Fibroblast of the aortic adventitia (primary cell): ENCODE measurements at places on chromosomes 11 and 22. TPM values are rescaled to one million over a fixed set of nuclear protein-coding genes. Genes with fewer than 3 reads are reported as not detected.
A peak's percentile ranks its signal among the peaks of the same experiment; 100 is the strongest.

- no peak for DNase-seq
Measured at GRCh38 chr11:68081691-68082090, 39.5 kb downstream of the CHKA start.

Gene WBP2NL
- 0.18 and 1.6 TPM in 2 replicates for total RNA-seq

Gene MPEG1
- not detected in 2 replicates for total RNA-seq

GRCh38 chr22:19991645-19992451 is 24.8 kb downstream of the ARVCF start:
- DNase-seq: no peak

- no peak for DNase-seq
Measured at GRCh38 chr11:71310184-71310583, 57.8 kb upstream of the SHANK2 start.

- DNase-seq: no peak
Measured at GRCh38 chr11:68684385-68685356, at the start of gene GAL. GAL (plus strand) TSS chr11:68684544; CDS start chr11:68684924, 380 bp downstream.

DNA sequence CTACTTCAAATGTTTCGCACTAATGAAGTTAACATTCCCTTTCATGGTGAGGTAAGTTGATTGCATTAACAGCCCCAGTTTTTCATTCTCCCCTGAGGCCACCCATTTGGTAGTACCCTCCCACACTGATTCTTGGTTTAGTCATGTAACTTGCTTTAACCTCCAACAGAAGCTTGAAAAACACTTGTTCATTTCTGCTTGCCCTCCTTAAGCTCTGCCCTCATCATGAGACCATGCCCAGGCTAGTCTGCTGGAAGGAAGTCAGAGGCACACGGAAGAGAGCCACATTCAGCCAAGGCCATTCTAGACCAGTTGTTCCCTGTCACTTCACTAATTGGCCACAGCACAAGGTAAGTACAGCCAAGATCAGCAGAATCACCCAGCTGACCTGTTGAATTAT is 50.7 kb upstream of the CD44 start:
- no peak for DNase-seq

Gene APOBEC3C
- 5.2 and 18.9 TPM in 2 replicates for total RNA-seq

- no peak for DNase-seq
Measured at GRCh38 chr22:45323695-45324094, 14.0 kb downstream of the FAM118A start.

GRCh38 chr22:28245579-28246224 is 326.6 kb upstream of the PITPNB start:
- no peak for DNase-seq

GRCh38 chr11:12086271-12087074 is 23.9 kb upstream of the MICAL2 start:
- peak; percentile 92 for DNase-seq

GRCh38 chr11:85922367-85922766 is 67.2 kb downstream of the CCDC83 start:
- DNase-seq: no peak

Gene ACTN3
- not detected in 2 replicates for total RNA-seq

DNA sequence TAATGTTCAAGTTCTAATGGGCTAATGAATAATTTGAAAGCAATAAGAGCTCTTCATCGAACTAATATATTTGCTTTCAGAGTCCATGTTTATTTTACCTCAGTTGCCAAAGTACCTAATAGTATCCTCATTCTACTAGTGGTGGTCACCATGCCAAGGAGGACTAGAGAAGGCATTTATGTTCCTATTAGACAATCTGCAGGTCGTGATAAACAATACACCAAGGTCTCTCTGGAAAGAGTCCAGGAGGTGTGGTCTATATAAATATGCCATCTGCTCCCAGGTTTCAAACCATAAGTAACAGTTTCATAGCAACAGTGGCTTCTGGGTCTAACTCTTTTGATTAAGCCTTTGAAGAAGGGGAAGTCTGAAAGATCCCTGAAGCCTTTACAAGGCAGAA is 42.9 kb downstream of the ARFGAP3 start:
- DNase-seq: peak; percentile 20

Gene RPUSD4
- total RNA-seq: 24.2 and 50.2 TPM in 2 replicates

- no peak for DNase-seq
Measured at GRCh38 chr11:113531575-113532451, 56.6 kb upstream of the DRD2 start.

Gene TUB
- 18.2 and 19.2 TPM in 2 replicates for total RNA-seq

DNA sequence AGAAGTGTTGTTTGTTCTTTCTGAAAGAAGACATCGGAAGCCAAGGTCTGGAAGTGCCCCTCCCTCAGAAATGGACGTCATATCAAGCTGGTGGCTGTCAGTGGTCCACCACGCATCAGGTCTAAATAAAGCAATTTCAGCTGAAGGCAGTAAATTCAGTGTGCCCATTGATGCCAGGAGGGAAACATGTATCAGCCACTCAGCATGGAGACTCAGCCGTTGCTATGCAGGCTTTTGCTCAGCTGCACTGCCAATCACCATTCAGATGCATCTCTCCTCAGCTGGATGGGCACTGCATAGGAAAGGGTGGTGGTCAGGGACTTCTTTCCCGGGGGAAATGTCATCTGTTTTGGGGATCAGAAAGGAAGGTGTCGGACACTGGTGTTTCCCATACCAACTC is 878.2 kb downstream of the NTM start:
- no peak for DNase-seq

DNA sequence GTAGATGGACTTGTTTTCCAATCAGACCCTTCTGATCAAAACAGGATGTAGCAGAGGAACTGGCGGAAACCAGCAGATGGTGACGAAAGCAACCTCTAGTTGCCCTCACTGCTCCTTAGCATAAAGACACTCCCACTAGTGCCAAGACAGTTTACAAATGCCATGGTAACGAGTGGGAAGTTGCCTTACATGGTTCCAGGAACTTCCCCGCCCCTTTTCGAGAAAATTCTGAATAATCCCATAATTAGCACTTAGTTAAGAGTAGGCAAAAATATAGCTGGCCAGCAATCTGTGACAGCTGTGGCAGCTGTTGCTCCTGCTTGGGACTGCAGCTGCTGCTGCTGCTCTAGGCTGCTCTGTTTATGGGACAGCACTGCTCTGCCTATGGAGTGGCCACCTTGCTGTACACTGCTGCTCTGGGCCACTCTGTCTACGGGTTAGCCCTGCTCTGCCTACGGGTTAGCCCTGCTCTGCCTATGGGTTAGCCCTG is 33.4 kb upstream of the SORL1 start:
- no peak for DNase-seq

GRCh38 chr11:65356394-65356972 is 1.9 kb downstream of the TIGD3 start:
- DNase-seq: no peak

DNA sequence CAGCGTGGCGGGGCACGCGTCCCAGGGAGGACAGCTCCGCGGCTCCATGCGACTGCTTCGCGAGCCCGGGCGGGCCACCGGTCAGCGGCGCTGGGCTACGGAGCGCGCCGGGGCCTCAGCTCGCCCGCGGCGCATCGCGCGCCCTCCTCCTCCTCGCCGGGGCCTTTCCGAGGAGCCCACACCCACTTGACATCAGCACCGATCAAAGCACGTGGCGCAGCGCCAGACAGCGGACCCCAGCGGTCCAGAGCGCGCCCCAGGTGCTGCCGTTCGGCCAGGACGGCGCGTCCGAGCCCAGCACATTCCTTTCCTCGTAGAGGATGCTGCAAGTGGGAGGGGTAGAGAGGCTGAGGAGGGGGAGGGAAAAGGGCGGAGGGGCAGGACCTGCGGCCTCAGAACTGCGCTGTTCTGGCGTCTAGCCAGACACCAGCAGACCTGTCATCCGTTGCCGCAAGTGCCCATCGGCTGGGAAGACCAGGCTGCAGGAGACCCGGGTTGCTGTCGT is 88.6 kb downstream of the PLEKHA7 start:
- DNase-seq: no peak

Gene TIGD3
- total RNA-seq: 0.27 TPM in 1 of 2 replicates, not detected in the other

DNA sequence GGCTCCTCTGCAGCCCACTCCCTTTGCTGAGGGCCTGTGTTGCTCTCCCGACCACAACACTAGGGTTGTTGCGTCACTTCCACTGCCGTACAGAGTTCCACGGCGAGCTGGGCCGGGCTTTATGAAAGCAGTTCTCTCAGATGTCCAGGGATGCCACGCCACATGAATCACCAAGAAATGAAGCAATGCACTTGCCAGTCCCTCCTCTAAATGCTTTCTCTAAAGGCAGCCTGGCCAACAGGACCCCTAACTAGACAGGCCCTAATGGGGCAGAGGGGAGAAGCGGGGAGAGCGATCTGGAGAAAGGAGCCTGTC is 188.7 kb downstream of the CTTN start:
- DNase-seq: no peak

GRCh38 chr11:70862093-70862492 is 390.3 kb downstream of the SHANK2 start:
- DNase-seq: no peak

Gene HBG1
- not detected in 2 replicates for total RNA-seq

Gene USP2
- total RNA-seq: 0.36 TPM in 1 of 2 replicates, not detected in the other

- DNase-seq: no peak
Measured at GRCh38 chr11:134850566-134850965, 438.5 kb upstream of the B3GAT1 start.

DNA sequence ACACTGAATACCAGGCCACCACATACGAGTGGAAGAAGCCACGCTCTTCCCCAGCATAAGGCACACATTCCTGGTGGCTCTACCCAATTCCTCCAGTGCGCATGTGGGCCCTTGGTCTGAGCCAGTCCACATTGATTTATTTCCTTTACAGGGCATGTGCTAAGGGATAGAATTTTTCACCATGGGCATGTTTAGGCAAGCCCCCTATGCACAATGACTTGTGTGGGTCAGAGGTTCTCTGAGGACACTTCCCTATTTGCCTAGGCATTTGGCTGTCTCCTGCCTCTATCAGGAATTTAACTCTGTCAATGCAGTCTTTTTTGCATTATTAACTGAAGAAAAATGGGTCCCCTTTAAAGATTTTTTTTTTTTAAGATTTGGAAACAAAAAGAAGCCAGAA is 718.1 kb downstream of the NTM start:
- DNase-seq: no peak

Gene IMMP1L
- total RNA-seq: 11.4 and 13.5 TPM in 2 replicates

- DNase-seq: no peak
Measured at GRCh38 chr11:93160156-93160555, 37.6 kb downstream of the SLC36A4 start.

Gene OR52E8
- total RNA-seq: not detected in 2 replicates

- DNase-seq: no peak
Measured at GRCh38 chr11:112519751-112520150, 259.1 kb upstream of the PLET1 start.

- no peak for DNase-seq
Measured at GRCh38 chr11:6283453-6284023, 23.9 kb downstream of the CCKBR start.
